ENCODE measurements at places on chromosomes 2 and 18.
A peak's percentile ranks its signal among the peaks of the same experiment; 100 is the strongest.

GRCh38 chr2:46988733-46989481 lies 73.3 kb upstream of the MCFD2 start:
- DNase-seq = no peak

DNA sequence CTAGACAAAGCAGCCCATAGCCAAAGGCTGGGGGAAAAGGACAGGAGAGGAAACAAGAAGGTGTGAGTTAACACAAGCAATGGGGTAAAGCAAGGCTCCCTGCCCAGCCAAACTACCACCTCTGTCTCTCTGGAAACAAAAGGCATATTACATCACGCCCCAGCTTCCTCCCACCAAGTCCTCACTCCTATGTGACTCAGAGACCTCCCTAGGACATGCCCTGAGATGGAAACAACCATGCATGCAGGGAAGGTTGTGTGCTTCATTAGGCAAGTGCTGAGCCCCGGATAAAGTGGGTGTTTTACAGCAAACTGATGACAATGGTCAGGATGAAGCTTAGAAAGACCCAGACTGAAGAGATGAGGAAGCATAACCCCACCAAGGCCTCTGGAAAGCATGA lies 9.0 kb upstream of the ATRAID start:
- DNase-seq = no peak

DNA sequence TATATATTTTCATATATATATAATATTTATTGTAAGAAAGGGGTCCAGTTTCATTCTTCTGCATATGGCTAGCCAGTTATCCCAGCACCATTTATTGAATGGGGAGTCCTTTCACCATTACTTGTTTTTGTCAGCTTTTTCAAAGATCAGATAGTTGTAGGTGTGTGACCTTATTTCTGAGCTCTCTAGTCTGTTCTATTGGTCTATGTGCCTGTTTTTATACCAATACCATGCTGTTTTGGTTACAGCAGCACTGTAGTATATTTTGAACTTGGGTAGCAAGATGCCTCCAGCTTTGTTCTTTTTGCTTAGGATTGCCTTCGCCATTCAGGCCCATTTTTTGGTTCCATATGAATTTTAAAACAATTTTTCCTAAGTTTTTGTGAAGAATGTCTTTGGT lies 320.1 kb downstream of the CDH2 start:
- DNase-seq = no peak

GRCh38 chr2:220455351-220455990 lies 828.0 kb downstream of the SLC4A3 start:
- no peak for DNase-seq

DNA sequence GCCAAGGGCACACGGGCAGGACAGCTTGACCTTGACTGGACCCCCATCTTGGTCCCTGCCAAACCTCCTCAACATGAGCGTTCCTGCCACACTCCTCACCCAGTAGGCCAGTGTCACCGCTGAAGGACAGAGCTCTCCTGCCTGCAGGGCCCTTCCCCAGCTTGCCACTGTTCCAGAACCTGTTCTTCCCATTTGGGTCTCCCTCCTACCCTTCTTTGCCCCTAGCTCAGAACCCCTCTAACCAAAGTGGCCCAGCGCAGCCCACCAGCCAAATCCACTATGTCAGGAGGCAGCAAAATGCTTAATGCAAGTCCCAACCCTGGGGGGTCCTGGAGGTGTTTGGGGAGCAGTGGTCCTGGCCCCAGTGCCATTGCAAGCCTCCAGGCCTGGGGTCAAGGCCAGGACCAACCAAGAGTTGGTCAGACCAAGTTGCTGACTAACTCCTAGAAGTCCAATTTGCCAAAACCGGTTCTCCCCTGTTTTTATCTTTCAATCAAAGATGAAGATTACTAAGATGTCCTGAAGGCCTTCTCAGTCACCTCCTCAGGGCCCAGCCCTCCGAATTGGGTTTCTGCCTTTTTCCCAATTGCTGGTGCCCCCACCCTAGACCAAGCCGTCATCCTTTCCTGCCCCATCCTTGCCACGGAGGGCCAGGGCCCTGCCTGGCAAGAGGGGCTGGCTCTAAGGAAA lies 4.5 kb upstream of the ASPRV1 start:
- no peak for DNase-seq

DNA sequence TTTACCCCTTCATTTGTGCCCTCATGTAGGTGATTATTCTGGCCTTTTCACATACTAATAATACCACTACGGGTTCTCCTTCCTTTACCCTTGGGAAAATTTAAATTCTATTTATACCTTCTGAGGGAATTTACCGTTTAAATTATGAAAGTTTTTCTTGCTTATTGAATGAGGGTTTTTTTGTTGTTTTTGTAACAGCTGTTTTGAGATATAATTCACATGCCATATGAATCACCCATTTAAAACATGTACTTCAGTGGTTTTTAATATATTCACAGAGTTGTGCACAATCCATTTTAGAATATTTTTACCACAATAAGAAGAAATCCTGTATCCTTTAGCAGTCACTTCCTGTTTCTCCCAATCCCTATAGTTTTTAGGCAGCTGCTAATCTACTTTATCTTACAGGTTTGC lies 54.7 kb downstream of the EML4 start:
- no peak for DNase-seq

- DNase-seq = no peak
Measured at GRCh38 chr2:231554748-231555545, 24.7 kb upstream of the NMUR1 start.

DNA sequence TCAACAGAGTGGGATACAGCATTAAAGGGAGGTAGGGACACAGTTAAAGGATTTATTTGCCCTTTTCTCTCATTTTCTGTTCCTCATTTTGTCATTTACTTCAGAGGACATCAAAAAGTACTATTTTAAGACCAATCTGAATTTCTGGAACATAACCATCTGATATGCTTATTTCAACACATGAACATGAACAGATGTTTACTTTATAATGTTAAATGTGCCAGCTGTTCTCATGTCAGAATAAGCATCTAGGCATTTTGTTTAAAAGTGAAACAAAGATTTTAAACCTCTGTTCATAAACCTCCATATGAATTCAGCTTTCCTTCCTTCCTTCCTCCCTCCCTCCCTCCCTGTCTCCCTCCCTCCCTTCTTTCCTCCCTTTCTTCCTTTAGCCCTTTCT lies 677.7 kb downstream of the CNTNAP5 start:
- DNase-seq = no peak

- no peak for DNase-seq
Measured at GRCh38 chr18:76506395-76506794, 11.4 kb upstream of the ZNF516 start.

DNA sequence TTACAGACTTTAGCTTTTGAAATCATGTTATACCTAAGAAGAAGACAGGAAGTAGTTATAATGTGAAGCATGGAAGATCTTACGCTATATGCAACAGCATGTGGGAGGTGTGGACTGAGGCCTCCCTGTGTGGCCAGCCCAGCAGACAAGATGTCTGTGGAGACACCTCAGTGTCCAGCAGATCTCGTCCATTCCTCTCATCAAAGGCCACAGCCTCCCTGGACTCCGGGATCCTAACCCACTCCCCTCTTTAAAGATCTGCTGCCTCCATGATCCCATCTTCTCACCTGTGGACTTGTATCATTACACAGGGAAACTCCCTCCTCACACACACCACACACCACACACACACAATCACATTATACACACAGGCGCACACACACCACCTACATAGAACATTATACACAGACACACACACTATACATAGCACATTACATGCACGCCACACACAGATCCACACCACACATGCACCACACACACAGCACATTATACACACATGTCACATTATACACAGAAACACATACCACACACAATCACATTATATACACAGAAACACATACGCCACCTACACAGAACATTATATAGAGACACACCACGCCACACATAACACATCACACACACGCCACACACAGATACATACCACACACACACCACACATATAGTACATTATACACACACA lies 89.5 kb downstream of the PXDN start:
- no peak for DNase-seq

DNA sequence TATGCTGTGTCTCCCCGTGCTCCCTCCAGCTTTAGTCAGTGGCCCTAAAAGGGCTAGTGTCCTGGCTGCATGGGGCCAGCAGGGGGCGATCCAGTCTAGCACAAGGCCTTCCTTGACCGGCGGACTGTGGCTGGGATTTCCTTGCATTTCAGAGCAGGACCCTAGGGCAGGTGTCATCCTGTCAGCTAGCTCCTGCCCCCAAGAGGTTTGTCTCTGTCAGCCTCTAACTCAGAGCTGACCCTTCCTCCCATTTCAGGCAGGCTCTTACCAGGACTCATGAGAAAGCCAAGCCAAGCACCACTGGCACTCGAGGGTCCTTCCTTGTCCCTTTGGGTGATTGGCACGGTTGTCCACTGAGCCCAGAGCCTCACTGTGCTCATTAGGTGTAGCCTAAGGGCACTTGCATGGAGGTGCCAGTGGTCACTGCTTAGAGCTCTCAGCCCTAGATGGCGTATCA lies 140.3 kb downstream of the RPIA start:
- DNase-seq = peak; percentile 41
